RCC 7860 (cell line): ENCODE measurements at places on chromosomes 5 and 9.

- no peak for DNase-seq
These were observed 528.2 kb upstream of the DAP start for GRCh38 chr5:11289208-11289607.

- DNase-seq, result no peak
These were observed 87.1 kb downstream of the HMHB1 start for GRCh38 chr5:143898916-143899591.

GRCh38 chr9:6605202-6605601 is 40.3 kb downstream of the GLDC start:
- no peak for DNase-seq

- DNase-seq, result no peak
These were observed 140.4 kb upstream of the CDH6 start for GRCh38 chr5:31052937-31053658.

- no peak for DNase-seq
These were observed 107.2 kb upstream of the SHB start for GRCh38 chr9:38176251-38176650.

GRCh38 chr9:107653263-107653821 is 163.8 kb upstream of the KLF4 start:
- no peak for DNase-seq

DNA sequence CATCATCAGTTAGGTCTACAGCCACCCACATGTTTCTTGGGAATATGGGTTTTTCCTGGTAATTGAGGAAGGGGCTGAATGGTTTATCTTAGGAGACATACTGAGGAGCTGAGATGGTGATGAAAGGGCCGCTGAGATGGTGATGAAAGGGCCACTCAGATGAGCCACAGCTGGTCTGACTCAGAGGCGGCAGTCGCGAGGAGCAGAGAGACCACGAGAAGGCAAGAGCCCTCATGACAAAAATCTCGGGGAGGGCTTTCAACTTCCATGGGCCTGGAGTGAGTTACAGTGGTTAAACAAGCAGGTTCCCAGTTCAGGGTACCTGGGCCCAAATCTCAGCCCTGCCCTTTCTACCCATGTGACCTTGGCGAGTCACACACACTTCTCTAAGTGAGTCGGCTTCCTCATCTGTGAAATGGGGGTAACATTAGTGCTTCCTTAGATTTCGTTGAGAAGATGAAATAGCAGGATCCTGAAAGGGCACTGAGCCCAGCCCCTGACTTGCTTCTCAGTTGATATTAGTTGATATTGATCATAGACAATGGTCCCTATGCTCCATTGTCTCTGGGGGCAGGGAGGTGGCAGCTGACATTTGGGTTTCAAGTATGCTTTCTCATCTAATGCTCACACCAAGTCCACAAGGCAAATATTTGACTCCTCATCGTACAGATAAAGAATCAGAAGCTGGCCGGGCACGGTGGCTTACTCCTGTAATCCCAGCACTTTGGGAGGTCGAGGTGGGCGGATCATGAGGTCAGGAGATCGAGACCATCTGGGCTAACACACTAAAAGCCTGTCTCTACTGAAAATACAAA is 169.5 kb downstream of the RGS3 start:
- peak; percentile 24 for DNase-seq

- no peak for DNase-seq
These were observed 48.3 kb upstream of the LRRC14B start for GRCh38 chr5:143041-143440.

GRCh38 chr9:72428329-72428728 is 63.3 kb upstream of the ZFAND5 start:
- no peak for DNase-seq

GRCh38 chr9:92033307-92033706 is 81.9 kb downstream of the SPTLC1 start:
- DNase-seq, result no peak

- DNase-seq, result no peak
These were observed 365.1 kb upstream of the NUDT12 start for GRCh38 chr5:103927739-103928138.

- peak; percentile 12 for DNase-seq
These were observed 19.9 kb downstream of the ABITRAM start for GRCh38 chr9:108953983-108954574.

- DNase-seq, result no peak
These were observed 159.9 kb downstream of the TMEM38B start for GRCh38 chr9:105854026-105854782.

DNA sequence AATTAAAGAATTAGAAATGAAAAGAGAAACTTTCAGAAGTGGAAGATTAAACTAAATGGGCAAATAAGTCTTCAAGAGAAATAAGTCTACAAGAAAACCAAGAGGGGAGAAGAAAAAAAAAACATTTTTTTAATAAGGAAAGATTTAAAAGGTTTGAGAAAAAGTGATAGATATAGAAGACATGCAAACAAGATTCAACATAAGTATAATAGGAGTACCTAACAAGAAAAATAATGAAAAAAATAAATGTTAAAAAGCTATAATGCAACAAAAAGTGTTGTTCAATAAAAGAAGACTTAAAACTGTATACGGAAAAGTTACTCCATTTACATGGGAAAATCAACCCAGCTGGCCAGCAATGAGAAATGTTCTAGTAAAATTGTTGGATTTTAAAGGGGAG is 42.6 kb downstream of the PTPDC1 start:
- DNase-seq, result no peak

GRCh38 chr5:125412561-125413495 is 666.4 kb upstream of the ZNF608 start:
- DNase-seq, result peak; percentile 97

DNA sequence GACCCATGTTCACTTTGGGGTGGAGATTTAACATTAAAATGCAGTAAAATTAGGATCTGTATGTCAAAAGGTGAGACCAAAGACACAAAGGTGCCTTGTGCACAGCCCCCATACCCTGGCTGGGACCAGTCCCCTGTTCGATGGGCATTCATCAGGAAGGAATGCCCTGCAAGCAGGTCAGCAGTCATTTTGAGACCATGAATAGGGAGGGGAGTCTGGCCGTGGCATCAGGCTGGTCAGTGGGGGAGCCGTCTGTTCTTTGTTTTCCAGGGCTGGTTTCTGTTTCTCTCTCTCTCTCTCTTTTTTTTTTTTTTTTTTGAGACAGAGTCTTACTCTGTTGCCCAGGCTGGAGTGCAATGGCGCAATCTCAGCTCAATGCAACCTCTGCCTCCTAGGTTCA is 68.9 kb upstream of the GOLM1 start:
- DNase-seq, result no peak

DNA sequence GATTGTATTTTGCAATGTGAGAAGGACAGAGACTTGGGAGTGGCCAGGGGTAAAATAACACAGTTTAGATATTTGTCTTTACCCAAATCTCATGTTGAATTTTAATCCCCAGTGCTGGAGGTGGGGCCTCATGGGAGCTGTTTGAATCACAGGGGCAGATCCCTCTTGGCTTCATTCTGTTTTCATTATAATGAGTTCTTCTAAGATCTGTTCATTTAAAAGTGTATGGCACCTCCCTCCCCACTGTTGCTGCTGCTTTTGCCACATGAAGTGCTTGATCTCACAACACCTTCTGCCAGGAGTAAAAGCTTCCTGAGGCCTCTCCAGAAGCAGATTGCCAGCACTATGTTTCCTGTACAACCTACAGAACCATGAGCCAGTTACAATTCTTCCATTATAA is 28.1 kb downstream of the COX7C start:
- no peak for DNase-seq

DNA sequence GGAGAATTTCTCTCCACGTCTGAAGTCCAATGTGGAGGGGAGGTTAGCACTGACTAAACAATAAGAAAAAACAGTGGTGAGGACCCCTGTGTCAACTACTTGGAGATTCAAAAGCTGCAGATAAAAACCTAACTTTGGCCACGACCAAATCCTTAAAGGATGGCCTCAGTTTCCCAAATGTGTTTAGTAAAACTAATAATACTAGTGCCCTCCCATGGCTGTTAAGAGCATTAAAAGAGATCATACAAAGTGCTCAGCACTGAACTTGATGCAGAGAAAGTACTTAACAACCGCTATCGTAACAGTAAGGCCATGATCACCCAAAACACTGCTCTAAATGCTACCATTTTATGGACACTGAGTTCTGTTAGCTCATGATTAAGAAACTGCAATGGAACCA is 288.4 kb downstream of the EBF1 start:
- no peak for DNase-seq

GRCh38 chr9:11063263-11063662 is 450.5 kb upstream of the PTPRD start:
- DNase-seq, result no peak

DNA sequence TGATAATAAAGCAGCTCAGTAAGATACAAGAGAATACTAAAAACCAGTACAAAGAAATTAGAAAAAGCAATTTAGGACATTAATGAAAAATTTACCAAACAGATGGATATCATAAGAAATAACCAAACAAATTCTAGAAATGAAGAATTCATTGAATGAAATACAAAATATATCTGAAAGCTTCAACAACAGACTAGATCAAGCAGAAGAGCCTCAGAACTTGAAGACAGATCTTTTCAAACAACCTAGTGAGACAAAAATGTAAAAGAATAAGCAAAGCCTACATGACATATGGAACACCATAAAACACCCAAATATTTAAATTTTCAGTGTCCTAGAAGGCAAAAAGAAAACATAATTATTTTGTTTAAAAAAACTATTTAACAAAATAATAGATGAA is 66.9 kb downstream of the SKIC3 start:
- no peak for DNase-seq

DNA sequence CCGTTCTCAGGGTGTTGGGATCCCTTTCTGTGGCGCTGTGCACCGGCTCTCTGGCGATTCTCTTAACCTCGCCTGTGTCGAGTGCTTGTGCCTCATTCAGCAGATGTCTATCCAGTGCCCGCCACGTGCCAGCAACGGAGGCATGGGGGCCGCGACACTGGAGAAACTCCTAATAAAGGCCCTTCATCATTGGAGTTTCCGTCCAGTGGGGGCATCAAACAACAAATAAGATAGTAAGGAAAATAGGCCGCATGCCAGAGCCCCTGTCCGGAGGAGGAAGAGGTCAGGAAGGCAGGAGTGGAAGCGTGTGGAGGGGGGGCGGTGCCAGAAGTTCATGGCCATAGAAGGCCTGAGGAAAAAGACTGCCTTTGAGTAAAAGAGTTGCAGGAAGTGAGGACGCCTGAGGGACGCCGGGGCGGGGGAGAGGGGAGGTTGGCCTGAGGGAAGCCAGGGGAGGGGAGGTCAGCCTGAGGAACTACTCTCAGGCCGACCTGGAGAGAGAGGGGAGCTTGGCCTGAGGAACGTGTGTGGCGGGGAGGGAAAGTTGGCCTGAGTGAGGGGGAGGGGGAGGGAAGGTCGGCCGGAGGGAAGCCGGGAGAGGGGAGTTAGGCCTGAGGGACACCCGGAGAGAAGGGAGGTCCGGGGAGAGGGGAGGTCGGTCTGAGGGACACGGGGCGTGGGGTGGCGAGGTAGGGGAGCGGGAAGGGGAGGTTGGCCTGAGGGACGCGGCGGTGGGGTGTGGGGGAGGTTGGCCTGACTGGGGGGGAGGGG is 82.2 kb downstream of the CACNA1B start:
- peak; percentile 22 for DNase-seq

DNA sequence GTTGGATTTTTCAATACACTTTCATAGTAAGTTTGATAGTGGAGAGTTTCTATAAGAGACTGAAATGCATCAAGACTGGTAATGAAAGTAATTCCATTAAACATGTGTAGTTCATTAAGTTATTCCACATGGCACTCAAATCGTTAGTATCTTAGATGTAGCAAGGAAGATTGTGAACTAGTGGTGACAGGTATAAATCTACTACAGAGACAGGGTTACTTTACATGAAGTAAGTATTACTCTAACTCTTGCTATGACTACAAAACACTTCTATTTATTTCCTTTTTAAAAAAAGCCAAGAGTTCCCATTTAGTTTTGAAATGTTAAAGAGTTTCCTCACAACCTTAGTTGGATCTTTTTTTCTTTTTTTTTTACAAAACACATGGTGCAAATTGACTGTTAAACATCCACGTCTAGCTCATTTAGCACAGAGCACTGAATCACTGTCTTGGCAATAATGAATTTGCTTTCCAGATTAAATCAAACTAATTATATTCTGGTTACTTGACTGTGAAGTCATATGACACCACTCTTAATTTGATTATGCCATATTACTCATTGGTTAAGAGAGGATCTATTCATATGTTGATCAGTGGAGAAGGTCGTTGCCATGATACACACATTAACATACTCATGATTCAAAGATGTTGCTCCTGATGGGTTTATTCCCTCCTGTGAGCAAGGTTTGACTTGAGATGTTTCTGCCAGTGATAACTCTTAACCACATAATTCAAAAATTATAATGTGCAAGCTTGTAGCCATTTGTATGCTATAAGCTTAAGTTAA is 644.8 kb downstream of the EFNA5 start:
- no peak for DNase-seq

DNA sequence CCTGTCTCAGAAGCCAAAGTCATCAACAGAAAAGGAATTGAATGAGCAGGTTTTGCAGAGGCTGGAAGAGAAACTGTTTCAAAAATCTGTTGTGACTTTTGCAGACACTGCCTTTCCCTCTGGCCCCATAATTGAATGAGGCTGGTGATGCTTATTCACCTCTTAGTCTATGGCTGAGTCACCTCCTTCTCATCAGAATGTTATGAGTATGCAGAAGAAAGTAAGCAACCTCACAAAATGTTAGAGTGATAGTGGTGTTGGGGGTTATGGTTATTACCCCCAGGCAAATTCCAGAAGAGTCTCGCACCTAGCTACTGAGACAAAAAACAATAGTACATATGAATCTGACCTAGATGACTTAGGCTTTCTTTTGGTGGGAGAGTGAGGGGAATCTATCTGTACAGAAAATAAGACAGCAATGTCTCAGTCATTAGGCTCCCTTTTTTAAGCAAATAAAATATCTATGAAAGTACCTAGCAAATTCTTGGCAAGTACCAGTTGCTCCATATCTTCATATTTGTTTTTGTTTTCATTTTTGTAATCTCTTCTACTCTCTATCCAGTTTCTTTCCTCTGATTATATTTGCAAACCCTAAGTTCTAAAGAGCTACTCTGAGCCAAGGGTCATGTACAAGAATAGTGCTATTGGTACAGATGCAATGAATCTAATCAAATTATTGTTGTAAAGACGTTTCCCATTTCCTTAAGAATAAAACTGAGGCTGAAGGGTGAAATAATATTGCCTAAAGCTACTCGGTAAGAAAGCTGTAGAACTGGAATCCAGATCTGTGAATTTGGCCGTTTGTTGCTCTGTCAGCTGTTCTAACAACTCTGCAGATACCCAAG is 498.1 kb upstream of the TNC start:
- peak; percentile 98 for DNase-seq
